ENCODE measurements at places on chromosomes 2 and 18.

- no peak for DNase-seq
These were observed 28.2 kb upstream of the ZC3H15 start for GRCh38 chr2:186457908-186458307.

GRCh38 chr2:190365499-190366204, 22.3 kb downstream of the INPP1 start:
- no peak for DNase-seq

DNA sequence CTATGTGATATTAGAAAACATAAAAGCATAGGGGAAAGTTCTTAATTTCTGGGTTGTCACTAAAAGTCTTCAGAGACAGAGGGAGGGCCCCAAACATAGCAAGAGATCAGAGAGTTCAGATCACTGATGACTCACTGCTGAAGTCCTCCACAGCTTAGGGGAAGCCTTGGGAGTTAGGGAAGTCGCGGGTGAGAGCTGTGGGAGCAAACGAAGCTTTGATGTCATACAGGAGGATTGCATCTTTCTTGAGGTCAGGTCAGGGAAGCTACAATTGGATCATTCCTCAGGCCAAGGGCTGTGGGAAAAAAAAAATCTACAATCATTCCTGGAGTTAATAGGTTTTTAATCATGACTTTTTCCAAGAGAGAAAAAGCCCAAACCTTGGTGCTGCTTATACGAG, 96.2 kb downstream of the COPS8 start:
- DNase-seq: no peak

DNA sequence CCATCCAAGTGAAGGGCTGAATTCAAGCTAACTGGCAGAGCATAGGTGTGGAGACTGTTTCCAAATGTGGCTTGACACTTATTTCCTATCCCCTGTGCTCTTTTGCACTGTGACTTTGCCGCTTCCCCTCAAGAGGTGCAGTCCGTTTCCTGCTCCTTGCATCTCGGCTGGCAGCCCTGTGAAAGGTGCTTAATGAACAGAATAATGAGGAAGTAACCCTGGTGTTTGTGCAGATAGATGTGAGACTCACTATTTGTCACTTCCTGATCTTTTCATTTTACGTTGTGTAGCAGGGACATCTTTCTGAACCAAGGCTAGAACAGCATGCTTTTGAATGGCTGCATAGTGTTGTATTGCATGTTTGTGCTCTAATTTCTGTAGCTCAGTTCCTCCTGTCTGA, 60.8 kb downstream of the CEP192 start:
- no peak for DNase-seq

- DNase-seq: no peak
These were observed 406.6 kb upstream of the MMADHC start for GRCh38 chr2:149994057-149994728.

- DNase-seq: no peak
These were observed 1267.1 kb downstream of the LRP1B start for GRCh38 chr2:140863713-140864112.

DNA sequence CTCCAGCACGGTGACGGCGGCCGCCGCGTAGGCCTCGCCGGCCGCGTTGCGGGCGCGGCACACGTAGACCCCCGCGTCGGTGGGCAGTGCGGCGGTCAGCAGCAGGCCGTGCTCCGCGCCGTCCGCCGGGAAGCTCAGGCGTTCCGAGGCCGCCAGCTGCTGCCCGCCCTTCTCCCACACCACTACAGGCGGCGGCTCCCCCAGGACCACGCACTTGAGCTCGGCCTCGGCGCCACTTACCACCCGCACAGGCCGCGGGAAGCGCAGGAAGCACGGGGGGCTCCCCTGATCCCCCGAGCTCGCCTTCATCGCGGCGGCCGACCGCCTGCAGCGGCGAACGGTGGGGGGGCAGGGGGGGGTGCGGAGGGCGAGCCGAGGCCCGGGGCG, 422 bp downstream of the OBSL1 start:
- no peak for DNase-seq

DNA sequence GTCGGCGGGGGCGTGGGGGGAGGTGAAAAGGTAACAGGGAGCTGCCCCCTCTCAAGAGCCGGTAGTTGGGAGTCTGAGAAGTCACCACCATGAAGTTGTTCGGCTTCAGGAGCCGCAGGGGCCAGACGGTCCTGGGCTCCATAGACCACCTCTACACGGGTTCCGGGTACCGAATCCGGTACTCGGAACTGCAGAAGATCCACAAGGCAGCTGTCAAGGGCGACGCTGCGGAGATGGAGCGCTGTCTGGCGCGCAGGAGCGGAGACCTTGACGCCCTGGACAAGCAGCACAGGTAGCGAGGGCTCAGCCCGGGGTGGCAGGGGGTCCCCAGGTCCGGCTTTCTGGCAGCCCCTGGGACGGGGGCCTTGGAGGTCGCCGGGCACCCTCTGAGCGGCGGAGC, 47.1 kb upstream of the ZNF519 start:
- no peak for DNase-seq

GRCh38 chr18:63320123-63320974, 780 bp upstream of the BCL2 start:
- peak; percentile 80 for DNase-seq

GRCh38 chr2:37388074-37388473, 43.6 kb downstream of the QPCT start:
- DNase-seq: no peak

DNA sequence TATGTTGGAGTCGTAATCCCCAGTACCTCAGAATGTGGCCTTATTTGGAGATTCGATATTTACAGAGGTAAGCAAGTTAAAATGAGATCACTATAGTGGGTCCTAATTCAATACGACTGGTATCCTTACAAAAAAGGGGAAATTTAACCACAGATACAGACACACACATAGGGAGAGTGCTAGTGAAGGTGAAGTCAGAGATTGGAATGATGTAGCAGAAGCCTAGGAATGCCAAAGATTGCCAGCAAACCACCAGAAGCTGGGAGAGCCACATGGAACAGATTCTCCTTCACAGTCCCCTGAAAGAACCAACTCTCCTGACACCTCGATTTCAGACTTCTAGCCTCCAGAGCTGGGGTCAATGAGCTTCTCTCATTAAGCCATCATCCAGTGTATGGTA, 17.7 kb upstream of the ACTR3 start:
- DNase-seq: no peak

DNA sequence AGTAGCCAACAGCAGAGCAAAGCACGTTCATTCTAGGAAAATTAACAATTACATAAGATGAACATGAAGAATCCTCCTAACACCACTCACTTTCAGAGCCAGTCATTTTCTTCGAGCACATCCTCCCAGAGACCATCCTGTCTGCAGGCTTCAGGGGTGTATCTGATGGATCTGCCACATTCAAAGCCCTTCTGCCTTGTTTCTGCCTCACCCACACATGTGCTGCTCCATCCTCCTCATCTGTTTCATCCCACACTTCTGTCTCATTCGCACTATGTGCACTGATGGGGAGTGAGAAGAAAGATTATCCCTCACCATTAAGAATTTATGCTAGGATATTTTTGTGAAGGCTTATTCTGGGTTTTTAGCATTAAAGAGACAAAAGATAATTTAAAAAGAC, 287.9 kb upstream of the PKDCC start:
- DNase-seq: no peak

- no peak for DNase-seq
These were observed 31.5 kb downstream of the DOCK10 start for GRCh38 chr2:225010804-225011203.

DNA sequence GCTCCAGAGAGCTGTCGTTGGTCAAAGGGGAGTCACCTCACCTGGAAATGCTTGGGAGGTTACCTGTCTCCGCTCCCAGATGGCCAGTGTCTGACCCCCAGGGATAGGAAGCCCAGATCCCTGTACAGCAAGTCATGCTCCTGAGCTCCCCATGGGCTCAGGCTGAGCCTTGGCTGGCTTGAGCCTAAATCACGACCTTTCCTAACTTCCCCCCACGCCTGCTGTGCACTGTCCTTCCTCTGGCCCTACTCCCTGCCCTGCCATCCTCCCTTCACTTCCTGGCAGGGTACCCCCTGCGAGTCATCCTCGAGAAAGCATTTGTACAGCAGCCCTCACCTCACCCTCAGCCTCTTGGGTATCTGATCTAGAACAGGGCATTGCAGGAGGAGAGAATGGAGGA, 9.2 kb upstream of the HDAC4 start:
- DNase-seq: no peak

DNA sequence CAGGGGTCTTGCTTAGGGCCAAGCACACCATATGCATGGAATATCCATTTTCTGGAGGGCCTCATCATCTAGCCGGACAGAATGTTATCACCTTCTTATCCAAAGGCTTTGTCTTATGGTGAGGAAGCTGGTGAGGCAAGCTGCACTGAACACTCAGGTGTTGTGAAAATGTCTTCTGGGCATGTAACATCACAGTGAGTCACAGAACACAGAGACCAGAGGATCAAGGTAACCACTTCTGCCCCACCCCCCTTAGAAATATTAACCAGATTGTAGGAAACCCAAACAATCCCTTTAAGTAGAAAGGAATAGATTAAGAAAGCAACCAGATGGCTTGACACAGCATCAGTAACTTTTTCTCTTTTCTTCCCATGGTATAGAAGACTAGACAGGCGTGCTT, 51.1 kb downstream of the MYO5B start:
- no peak for DNase-seq

GRCh38 chr18:69257861-69258458, 142.7 kb upstream of the DOK6 start:
- no peak for DNase-seq

GRCh38 chr2:241958818-241959545, 89.5 kb downstream of the RTP5 start:
- no peak for DNase-seq

GRCh38 chr2:126866451-126866850, 32.2 kb upstream of the TEX51 start:
- DNase-seq: no peak

DNA sequence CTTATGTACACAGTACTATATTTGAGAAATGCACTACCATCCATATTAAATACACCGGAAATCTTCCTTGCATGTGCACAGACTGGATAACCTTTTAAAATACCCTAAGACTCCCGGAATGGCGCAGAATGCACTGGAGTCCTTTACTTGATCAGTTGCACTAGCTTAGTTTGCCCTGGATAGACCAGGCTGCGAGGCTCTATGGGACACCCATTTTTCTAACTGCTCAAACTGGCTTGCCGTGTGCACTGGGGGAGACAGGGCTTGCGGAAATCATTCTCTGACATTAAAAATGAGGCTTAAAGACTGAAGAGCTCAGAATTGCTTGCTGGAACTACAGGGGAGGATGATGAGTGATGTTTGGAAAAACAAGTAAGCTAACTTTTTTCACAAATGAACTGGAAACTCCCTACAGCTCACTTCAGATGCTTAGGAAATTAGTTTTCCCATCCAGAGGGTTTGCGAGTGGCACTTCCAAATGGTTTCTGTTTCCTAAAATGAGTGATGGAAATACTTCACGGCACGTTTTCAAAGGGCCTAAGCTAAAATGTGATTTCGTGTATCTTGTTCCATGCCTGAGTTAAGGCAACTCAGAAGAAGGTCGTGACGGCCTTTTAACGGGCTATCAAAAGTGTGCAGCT, 2.7 kb downstream of the NCK2 start:
- no peak for DNase-seq

DNA sequence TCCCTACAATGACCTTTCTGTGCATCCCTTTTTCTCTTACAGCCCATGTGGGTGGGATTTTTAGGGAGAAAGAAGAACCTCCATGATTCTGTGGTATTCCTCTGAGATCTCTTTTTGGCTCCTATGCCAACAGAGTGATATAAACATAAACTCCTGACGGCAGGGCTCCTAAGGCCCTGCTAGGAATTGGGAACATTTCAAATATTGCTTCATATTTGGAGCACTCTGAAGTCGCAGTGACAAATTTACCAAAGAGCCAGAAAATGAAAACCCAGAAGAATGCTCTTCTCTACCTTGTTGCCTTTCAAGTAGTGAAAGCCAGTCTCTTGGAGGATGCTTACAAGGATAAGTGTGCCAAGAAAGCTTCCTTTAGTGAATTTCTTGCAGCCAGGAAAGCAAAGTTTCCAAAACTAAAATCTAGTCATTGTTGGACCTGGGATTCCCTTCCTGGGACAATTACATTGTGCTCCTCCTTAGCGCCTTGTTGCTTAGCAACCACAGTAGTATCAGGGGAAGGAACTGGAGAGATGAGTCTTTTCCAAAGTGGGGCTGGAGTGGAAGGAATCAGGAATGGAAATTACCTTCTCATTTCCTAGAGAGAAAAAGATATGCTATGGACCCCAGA, 7.3 kb upstream of the SETBP1 start:
- DNase-seq: no peak

- DNase-seq: no peak
These were observed 126.1 kb downstream of the HNMT start for GRCh38 chr2:138090330-138090729.

DNA sequence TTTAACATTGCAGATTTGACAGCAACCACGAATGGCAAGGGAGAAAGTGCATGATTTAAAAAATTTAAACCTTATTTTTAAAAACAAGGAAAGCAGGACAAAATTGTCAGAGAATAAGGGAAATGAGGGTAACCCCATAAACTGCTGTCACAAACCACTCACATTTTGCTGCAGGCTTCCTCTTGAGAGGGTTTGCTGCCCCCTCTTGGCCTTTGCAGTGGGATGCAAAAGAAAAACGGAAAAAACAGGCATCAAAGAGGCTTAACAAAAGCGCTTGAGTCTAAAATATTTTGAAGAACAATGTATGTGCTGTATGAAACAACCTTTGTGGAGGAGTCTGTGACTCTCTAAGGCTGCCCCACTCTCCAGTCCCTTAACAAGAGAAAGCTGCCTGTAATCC, 91.6 kb downstream of the TMX3 start:
- DNase-seq: no peak

- DNase-seq: no peak
These were observed 106.5 kb downstream of the SEPTIN10 start for GRCh38 chr2:109507217-109507616.

- peak; percentile 31 for DNase-seq
These were observed 1.2 kb downstream of the MEX3C start for GRCh38 chr18:51196118-51196810.

DNA sequence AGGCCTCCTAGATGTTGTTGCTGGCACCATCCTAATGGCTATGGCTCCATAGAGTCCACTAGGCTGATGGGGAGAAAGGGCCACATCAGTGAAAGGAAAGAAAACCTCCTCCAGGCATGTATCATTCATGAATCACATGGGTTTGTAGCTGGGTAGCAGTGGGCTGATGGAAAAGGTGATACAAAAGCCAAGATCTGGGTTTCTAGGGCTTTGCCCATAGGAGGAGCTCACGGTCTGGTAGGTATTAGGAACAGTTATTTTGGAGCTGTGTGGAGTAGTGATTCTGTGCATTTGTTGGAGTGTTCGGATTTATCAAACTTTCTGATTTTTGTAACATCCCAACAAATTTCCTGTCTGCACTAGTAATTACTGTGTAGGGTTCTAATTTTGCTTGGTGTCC, 259.2 kb downstream of the SLC4A3 start:
- DNase-seq: no peak

GRCh38 chr2:21836261-21836660, 712.5 kb downstream of the TDRD15 start:
- DNase-seq: no peak

DNA sequence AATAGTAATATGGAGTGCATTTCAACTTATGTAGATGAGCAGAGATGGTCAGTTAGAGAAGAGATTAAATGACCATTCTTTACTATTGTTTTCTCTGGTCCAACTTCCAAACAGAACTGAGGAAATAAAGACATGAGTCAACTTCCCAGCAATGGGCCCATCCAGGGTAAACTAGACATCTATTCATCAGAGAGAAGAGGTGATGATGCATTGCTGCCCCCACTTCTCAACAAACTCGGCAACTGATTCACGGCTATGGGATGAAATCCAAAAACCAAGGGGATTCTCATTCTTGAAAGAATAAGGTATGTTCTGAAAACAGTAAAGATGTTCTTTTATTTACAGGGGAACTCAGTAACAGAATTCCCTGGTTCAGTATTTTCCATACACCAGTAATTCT, 190.7 kb downstream of the RDH14 start:
- DNase-seq: no peak

Measured in activated T-helper 1 cell treated with Interleukin-2 at 50 U/mL for 16 hours (primary cell).